Central memory CD8-positive, alpha-beta T cell (primary cell): ENCODE measurements at places on chromosomes 13 and 19.

DNA sequence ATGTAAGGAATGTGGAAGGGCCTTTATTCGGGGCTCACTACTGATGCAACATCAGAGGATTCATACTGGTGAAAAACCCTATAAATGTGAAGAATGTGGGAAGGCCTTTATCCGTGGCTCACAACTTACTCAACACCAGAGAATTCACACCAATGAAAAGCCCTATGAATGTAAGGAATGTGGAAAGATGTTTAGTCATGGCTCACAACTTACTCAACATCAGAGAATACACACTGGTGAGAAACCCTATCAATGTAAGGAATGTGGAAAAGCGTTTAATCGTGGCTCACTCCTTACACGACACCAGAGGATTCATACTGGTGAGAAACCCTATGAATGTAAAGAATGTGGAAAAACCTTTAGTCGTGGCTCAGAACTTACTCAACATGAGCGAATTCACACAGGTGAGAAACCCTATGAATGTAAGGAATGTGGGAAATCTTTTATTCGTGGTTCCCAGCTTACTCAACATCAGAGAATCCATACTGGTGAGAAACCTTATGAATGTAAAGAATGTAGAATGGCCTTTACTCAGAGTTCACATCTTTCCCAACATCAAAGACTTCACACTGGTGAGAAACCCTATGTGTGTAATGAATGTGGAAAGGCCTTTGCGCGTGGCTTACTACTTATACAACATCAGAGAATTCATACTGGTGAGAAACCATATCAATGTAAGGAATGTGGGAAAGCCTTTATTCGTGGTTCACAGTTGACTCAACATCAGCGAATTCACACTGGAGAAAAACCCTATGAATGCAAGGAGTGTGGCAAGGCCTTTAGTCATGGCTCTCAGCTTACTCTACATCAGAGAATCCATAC lies 44.3 kb downstream of the ZNF585A start:
- no peak for DNase-seq

DNA sequence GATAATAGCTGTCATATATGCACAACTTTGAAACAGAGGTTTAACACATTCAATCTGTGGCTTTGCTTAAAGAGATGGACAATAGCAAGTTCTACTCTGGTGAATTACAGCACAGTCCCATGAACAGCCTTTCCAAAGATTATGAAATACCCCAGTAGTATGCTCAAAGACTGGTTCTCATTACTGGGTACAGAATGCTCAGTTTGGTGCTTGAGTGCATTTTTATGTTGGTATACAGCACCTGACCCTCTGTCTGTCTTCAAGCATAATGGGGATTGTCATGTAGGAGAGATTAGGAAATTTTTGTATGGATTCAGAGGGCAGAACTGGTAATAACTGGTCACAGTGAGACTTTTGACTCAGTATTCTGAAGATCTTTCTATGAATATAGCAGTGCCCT lies 7.6 kb downstream of the LMO7 start:
- no peak for DNase-seq

DNA sequence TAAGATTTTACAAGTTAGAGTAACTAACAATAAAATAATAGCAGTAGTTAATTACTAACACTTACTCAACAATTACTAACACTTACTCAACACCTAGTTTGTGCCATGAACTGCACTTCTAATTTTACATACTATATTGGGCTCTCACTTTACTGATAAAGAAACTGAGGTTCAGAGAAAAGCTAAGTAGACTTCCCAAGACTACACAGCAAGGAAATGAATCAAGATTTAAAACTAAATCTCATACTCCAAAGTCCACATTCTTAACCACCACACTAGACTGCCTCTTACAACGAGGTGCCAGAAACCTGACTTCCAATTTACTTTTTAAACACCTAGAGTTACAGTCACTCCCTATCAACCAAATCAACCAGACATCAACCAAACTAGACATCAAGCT lies 25.1 kb downstream of the RBM26 start:
- DNase-seq: no peak

GRCh38 chr19:39843919-39844793 lies 2.0 kb downstream of the FBL start:
- DNase-seq: no peak

DNA sequence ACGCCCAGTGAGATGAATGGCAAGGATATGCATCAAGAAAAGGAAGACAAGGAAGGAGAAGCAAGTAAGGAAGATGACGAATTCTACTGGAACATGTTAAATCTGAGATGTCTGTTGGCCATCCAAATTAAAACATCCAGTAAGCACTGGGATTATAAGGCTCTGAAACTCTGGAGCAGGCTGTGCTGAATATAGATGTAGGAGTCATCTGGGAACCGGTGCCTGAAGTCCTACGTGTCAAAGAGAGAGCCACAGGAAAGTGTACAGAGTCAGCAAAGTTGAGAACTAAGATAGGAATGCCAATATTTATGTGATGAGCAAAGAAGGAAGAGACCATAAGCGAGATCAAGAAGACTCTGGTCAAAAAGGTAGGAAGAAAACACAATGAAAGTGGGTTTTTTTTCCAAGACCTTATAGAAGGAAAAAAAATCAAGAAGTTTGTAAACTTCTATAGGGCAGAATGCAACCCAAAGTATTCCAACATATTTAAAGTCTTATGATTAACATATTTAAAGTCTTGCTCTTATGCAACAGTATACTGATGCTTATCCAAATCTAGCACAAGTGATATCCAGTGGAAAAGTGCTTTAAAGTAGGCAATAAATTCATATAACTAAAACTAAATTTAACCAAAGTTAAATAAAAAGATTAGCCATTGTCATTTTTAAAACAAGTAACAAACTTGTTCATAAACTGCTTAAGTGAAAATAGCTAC lies 51.2 kb upstream of the EEF1AKMT1 start:
- no peak for DNase-seq

DNA sequence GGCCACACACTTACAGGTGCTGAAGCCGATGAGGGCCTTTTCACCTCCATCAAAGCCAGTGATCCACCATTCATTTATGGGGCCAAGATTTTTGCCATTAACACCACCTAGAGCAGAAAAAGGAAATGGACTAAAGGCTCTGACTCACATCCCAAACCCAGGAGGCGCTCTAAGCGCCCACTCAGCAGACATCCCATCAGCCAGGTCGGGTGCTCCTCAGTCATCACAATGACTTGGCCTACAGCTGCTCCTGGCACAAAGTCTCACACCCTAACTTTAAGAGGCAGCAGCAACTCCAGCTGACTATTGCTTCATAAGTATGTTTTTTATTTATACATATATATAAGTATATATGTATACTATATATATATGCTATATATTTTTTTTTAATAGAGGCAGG lies 36.1 kb upstream of the EIF3G start:
- no peak for DNase-seq

- no peak for DNase-seq
These were observed 22.6 kb downstream of the CEBPA start for GRCh38 chr19:33279430-33280350.

DNA sequence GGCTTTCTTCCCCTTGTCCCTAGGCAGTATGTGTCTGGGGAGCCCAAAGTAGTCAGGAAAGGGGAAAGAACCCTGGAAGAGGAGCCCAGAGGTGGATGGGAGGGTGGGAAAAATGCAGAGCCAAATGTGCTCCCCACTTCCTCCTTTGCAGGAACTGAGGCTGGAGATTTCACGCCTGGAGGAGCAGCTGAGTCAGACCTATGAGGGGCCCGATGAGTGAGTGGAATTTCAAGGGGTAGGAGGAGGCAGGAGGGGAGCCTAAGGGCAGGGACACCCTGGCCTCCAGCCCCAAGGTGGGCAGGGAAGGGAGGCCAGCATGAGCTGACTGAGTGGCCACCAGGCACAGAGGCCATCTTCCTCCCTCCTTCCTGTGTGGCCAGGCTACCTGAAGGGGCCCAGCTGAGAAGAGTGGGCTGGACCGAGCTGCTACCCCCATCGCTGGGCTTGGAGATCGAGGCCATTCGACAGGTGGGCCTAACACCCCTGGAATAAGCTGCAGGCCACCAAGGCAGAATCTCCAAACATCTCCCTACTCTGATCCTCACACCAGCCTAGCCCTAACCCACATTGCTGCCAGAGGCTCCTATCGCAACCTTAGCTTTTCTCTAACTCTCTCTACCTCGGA lies 14.3 kb downstream of the PTH2 start:
- no peak for DNase-seq

- no peak for DNase-seq
These were observed 245.9 kb downstream of the ITGBL1 start for GRCh38 chr13:101698400-101698799.

DNA sequence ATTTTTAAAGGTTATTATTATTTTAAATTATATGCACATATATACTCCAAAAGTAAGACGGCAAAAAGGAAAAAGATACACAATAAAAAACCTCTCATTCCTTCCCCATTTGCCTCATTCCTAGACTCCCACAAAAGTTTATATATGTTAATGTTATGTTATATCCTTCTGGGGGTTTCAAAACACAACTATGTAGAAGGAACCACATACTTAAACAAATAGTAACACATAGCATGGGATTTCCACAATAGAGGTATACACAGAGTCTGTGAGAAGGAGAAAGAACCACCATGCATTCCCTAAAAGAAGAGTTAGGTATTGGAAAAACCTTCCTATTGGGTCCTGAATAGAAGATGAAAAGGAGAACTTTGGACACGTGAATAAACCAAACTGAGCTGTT lies 9.1 kb downstream of the PDS5B start:
- DNase-seq: no peak

- DNase-seq: peak; percentile 33
These were observed 9.8 kb downstream of the SIGLEC10 start for GRCh38 chr19:51407511-51408131.

DNA sequence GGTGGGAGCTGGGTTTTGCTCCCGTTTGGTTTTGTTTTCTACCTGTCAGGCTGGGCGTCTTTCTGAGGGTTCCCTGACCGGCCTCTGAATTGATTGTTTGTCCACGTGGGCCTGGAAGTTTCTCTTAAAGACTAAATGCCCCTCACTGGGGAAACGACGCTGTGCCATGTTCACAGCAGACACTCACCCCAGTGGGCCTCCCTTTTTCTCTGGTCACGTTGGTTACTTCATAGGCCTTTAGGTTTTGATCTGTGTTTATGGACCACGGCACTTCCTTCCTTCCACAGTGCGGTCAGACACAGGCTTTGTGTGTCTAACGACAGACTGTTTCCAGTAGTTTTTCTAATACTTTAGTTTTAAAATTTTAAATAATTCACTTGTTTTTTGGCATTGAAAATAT lies 20.1 kb upstream of the NDUFS7 start:
- no peak for DNase-seq

DNA sequence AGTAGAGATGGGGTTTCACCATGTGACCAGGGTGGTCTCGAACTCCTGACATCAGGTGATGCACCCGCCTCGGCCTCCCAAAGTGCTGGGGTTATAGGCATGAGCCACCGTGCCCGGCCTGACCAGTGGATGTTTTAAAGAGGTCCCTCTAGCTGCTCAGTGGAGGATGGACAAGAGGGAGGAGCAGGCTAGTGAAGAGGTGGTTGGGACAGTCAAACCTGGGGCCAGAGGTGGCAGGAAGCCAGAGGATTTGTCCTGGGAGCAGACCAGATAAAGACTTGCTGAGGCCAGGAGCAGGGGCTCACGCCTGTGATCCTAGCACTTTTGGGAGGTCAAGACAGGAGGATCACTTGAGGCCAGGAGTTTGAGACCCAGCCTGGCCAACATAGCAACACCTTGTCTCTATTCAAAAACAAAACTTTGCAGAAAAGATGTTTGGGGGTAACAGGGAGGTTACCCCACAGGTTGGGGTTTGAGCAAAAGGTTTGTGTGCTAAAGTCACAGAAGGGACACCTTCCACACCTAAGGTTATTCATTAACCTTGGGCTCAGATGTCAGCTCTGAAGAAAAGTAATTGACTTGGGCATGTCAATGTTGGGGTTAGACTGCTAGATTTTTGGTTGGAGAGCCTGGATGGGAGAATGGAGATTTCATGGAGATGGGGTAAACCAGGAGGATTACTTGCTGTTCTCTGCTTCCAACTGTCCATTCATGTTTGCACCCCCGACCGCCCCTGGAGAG lies 9.0 kb downstream of the BCAM start:
- DNase-seq: no peak
